ENCODE measurements at places on chromosomes 1 and 21. TPM values are rescaled to one million over a fixed set of nuclear protein-coding genes. Genes with fewer than 3 reads are reported as not detected.

GRCh38 chr1:114511032-114511785, at the start of gene TRIM33:
TRIM33 (minus strand) TSS chr1:114511203; CDS start chr1:114511076, 127 bp downstream.
- peak; percentile 90 for DNase-seq

DNA sequence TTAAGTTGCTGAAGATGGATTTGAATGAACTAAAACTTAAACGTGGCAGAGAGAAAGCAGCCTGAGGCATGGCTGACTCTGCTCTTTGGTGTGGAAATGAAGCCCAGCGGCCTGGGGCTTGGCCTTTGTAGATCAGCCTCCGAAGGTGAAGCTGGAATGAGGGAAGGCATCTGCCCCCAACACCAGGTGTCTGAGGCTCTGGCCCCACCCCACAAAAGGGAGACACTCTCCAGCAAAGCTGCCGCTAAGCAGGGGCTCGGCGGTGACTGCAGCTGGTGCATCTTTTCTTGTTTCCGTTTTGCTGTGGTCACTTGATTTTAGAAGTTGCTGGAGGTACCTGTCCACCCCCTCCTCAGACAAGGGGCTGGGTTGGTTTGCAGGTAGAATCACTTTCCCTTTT, 38.2 kb upstream of the NID1 start:
- no peak for DNase-seq

The GJB5 gene
- not detected for total RNA-seq

DNA sequence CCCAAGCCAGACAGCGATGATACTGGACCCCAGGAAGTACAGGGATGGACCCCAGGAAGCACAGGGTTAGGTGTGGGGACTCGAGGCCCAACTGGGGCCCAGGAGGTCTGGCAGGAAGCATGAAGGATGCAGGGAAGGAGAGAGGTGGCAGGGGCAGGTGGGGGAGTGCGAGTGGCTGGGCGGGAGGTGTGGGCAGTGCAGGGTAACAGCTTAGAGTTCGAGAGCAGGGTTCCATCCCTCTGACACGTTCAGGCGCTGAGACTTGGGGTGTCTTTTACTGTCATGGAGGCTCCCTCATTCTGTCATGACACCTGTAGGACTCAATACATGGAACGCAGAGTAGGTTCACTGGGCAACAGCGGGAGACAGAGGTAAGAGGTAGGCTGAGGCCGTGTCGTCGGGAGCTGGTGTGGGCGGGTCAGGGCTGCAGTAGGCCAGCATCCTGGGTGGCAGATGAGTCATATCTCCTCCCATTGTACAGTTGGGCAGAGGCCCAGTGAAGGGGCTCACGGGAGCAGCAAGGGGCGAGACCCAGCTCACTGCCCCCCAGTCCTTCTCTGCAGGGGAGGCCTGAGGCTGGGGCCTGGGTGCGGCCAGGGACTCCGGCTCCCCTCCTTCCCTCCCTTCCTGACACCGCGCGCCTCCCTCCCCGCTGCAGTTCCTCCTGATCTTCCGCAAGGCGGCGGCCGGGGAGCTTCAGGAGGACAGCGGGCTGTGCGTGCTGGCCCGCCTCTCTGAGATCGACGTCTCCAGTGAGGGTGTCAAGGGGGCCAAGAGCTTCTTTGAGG, 11.6 kb upstream of the CTRC start:
- peak; percentile 82 for DNase-seq

- no peak for DNase-seq
Measured at GRCh38 chr1:87478231-87478630, 149.6 kb downstream of the LMO4 start.

- DNase-seq, result no peak
Measured at GRCh38 chr1:42453386-42453785, 2.4 kb downstream of the ZMYND12 start.

GRCh38 chr1:245997471-245998258, 509.4 kb downstream of the SMYD3 start:
- DNase-seq, result no peak

The SAMSN1 gene
- 2.8 TPM for total RNA-seq

DNA sequence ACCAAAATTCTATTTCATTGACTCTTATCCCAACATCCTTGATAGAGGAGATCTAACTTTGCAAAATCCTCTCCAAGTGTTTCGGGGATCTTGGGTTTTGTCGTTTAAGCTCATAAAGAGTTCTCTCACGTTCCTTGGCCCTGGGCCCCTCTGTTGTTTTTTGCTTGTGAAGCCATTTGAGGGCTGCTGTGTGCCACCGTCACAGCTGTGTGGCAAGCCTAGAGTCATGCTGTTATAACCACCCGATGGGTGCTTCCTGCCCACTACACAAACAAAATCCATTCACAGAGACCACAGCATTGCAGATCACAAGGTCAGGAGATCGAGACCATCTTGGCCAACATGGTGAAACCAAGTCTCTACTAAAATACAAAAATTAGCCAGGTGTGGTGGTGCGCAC, 154.1 kb downstream of the ADSS2 start:
- no peak for DNase-seq

The IFNLR1 gene
- 23.2 TPM for total RNA-seq

DNA sequence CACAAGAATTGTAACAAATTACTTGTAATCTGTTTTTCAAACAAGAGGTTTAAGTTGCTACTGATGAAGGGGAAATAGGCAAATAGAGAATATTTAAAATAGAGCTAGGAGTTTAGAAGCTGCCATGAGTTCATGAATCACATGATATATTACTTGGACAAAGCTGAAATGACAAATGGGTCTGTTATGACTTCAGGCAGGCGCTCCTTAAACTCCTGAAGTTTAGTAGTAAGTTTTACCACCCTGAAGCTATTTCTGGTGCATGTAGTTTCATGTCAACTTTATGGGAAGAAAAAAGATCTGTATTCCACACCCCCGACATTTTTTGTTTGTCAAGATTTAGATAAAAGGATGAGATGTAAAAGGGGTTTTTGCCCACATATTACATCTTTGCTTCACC, 58.5 kb downstream of the PLA2G4A start:
- DNase-seq, result no peak

GRCh38 chr1:201678264-201679101, 139.6 kb downstream of the NAV1 start:
- DNase-seq, result no peak

DNA sequence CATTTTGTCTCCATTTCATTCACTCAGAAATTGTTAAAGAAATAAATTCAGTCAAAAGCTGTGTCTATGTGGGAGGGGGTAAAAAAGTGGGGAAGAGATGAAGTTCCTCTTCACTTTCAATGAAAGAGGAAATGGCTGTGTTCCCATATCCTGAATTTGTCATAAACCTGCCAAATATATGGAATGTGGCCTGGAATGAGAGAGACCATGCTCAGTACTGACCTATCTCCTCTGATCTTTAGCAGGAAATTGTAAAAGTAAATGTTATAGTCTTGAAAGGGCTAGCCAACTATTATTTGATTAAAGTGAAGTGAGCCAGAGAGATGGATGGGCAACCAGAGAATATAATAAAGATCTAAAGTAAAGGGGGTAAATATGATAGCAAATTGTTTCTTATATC, 130.3 kb upstream of the C21orf91 start:
- DNase-seq, result no peak

The WDR77 gene
- 20.5 TPM for total RNA-seq

The KRTAP12-4 gene
- total RNA-seq, result not detected

- no peak for DNase-seq
Measured at GRCh38 chr1:207676153-207676552, 31.2 kb downstream of the CR1L start.

The LCE1F gene
- not detected for total RNA-seq

DNA sequence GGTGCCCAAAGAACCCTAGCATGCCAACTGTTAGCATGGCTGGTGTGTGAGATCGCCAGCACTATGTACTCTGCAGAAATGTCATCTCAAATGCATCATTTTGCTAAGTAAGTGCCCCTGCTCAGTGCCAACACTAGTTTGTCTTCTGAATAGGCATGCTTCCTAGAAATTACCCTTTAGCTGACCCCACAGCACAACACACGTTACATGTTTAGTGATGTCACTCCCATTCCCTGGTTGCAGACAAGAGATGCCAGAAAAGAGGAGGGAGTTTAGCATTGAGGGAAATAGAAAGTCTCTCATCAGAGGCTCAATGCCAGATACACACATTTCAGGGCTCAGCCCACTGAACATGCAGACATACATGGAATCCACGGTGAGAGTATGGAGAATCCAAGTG, 9.3 kb upstream of the ST6GALNAC3 start:
- DNase-seq, result no peak

DNA sequence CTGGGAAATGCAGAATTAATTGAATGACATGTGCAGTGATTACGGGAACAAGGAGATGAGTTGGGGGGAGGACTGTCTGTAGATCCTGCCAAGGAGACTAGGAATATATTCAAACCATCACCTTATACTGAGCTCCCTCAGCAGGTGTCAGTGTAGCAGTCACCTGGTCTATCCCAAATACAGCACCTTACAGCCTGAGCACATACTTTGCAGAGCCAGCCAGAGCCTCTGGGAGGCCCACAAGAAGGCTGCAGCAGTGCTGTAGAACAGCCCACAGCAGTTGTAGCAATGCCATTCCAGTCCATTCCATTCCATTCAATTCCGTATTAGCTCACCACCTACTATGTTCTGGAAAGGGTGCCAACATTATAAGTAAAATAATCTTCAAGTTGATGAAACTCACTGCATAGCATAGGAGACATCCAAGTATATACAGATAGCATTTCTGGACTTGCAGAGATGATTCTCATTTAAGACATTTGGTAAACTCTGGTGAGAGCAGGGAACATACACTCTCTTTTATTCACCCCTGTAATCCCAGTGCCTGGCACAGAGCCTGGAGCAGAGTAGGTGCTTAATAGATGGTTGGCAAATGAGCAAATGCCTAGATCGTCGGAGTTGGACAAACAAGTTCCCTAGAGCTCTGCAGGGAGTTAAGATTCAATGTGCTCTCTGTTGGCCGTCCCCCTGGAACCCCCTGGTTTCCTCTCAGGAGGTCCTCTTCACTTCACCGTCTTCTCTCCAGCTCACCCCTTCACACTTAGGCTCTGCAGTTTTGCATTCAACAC, 44.7 kb downstream of the KCNC4 start:
- DNase-seq, result no peak

DNA sequence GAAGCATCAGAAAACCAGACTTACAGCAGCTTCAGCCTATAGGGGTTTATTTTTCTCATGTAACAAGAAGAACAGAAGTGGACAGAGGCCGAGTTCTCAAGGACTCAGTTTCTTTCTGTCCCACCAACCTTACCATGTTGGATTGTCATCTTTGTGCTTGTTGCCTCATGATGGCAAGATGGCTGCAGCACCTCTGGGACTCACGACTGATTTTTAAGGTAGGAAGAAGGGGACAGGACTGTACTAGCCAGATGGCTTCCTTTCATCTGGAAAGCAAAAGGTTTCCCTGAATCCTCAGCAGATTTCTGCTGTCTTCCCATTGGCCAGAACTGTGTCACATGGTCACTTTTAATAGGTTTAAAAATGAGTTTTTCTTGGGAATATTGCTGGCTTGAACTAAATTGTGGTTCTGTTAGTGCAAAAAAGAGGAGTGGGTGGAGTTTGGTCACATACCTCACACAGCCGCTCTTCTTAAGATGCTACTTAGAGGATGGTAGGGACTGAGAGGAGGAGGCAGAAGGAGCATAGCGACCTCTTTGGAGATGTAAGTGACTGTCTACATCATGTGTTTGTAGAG, 48.1 kb upstream of the ENAH start:
- no peak for DNase-seq

GRCh38 chr1:81377406-81377805, 423.3 kb upstream of the ADGRL2 start:
- DNase-seq, result no peak

DNA sequence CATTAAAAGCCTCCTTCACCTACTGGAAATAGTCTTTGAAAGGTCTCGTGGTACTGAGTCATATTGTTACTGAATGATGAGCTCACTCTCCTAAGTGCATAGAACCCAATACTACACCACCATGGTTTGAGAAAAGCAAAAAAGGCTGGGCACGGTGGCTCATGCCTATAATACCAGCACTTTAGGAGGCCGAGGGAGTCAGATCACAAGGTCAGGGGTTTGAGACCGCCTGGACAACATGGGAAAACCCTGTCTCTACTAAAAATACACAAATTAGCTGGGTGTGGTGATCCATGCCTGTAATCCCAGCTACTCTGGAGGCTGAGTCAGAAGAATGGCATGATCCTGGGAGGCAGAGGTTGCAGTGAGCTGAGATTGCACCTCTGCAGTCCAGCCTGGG, 3.3 kb upstream of the HNRNPCL1 start:
- DNase-seq, result no peak

GRCh38 chr21:44639331-44639655, 2.1 kb downstream of the KRTAP10-10 start:
- no peak for DNase-seq

DNA sequence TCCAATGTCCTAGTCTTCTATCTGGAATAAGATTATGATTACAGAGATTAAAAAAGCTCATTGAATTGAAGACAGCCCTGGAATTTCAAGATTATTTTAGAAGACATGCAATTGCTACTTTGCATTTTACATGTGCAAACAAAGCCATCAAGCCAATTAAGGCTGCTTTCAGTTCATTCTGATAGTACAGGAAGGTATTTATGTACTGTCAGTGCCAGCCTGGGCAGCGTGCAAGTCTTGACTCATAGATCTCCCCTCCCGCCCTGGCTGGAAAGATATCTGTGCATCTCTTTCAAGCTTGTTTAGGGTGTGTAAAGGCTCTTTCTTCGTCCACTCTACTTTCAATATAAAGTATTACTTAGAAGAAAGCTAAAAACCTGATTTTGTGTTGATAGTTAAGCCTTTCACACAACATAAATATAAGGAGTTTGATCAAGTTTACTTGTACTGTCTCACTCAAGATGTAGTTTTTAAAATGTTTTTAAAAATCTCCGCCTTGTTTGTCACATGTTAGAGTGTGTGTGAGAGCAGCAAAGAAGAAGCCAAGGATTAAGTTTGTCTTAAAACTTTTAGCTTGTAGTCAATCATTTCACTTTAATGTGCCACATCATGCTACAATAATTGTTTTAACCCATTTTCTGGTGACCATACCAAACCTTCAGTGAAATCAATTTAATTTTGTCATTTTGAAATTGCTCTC, 13.6 kb upstream of the LYPLAL1 start:
- DNase-seq, result no peak

Measured in left colon (tissue), 2 donors.